ENCODE measurements at places on chromosomes 5 and 9.

- DNase-seq: no peak
Measured at GRCh38 chr5:65862384-65862783, 64.0 kb upstream of the ERBIN start.

DNA sequence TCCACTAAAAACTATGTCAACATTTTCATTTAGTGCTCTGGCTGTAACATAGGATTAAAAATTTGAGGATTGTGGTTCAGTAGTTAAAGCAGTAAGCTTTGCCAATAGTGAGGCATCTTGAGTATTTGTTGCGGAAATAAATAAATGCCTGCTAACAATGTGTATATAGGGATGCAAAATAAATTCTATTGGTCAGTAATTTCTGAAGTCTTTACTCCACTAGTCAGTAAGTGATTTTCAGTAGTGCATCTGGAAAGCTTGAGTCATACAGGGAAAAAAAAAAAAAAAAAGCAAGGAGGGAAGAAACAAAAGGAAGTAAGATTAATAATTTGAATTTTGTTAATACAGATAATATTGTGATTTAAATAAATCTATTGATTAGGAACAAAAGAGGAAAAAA is 21.0 kb downstream of the NIPBL start:
- DNase-seq: no peak

GRCh38 chr5:135262364-135262763 is 136.7 kb downstream of the MACROH2A1 start:
- DNase-seq: no peak

DNA sequence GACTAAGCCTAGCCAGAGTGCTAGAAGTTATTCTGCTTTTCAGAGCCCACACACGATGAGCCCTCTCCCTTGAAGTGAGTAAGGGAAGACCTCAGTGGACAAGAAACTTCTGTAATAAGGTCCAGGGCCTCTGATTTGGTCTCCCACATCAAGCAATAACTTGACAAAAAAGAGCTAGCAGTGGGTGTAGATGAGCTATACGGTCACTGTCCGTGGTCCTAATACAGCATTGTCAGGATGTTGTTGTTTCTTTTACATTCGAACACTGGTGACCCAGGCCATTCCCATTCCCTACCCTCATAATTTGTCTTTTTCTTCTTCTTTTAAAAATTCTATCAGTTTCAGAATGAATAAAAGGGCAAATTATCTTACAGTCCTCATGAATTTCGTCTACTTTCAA is 5.2 kb downstream of the PCSK1 start:
- DNase-seq: no peak

GRCh38 chr5:107551088-107551487 is 119.6 kb downstream of the EFNA5 start:
- no peak for DNase-seq

DNA sequence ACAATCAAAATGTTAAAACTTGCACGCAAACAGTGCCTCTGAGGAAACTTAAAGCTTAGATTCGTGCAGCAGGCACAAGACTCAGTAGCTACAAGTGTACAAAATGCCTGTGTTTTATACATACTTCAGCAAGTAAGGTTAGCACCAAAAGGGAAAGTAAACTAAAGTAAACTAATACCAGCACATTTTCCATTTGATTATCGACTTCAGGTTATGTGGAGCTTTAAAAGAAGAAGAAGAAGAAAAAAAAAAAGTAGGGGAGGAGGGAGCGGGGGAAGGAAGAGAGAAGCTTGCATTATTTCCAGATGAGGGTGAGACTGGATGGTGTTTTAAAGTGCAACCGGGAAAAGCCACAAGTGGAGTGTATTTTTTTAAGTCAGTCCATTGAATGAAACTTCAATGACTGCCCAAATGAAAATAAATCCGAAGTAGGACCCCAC is 596 bp upstream of the ADAMTS6 start:
- no peak for DNase-seq

DNA sequence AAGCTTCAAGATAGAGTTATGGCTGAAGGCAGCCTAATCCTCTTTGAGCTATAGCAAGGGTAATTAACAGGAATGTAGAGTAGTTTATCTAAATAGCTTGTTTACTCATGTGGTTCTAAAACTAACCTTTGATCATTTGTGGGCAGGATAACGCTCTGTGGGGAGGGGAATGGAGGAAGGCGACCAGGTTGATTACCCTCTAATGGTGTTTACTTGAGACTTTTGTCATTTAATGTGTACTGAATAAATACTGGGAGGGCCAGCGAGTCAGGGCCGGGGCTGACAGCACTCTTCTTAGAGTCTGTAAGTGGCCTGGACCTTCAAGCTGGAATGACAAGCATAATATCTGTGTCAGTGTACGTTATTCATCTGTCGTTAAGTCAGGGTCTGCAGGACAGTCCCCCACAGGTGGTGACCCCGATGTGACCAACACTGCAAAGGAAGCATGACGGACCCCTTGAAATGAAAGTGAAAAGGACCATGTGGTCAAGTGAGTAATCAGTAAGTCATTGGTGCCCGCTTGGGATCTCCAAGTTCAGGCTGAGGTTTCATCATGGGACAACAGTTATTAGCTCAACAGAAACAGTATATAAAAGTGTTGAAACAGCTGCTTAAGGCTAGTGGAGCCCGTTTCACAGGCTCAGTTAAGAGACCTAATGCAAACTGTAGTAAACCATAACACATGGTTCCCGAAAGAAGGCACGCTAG is 162.6 kb downstream of the CPLANE1 start:
- DNase-seq: no peak

DNA sequence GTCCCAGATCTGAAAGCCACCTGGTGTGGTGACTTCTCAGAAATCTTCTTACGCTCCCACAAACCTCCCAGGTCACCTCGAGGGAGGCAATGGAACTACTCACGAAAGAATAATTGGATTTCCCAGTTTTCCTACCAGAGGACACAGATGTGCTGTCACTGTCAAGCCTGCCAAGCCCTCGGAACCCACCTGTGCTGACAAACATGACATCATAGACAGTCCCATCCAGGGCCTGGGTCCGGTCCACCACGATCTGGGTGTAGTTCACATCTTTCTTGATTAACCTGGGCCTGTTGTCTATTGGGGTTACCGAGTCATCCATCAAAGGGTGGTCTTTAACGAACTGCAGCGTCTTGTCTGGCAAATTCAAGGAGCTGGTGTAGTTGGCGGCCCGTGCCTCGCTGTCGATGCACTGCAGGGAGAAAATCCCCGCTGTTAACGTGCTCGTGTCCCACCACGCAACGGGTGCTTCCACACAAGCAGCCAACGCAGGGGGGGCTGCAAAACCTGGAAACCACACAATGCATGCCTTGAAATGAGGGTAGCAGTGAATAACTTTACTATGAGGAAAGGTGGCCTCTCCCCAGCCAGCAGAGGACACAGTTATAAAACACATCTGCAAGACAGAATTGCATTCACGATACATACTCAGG is 69.0 kb downstream of the SECISBP2 start:
- no peak for DNase-seq

Data from stimulated activated CD4-positive, alpha-beta T cell treated with anti-CD3 and anti-CD28 coated beads, Interleukin-1b, Interleukin-23, amount 100 ng/mL, for 24 hours (primary cell).